ENCODE measurements at places on chromosomes 1 and 21.
A peak's percentile ranks its signal among the peaks of the same experiment; 100 is the strongest.

GRCh38 chr1:153533689-153534201, 2.0 kb downstream of the S100A6 start:
- peak; percentile 78 for DNase-seq

DNA sequence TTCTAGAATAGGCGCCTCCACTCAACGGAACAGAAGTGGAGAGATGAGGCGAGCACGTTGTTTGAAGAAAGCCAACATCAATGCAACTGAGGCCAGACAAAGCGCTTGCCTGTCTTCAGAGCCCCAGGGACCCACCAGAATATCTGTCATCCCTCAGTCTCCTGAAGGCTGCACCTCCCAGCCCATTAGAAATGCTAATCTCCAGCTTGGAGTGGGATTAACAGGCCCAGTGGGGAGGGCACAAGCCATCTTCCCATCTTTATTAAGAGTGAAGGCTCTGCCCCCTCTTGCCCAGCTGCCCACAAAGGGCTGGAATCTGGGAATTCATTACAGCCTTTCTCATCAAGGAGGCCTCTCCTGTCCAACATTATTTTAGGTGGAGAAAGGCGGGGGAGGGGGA, 16.8 kb upstream of the CNTN2 start:
- no peak for DNase-seq

DNA sequence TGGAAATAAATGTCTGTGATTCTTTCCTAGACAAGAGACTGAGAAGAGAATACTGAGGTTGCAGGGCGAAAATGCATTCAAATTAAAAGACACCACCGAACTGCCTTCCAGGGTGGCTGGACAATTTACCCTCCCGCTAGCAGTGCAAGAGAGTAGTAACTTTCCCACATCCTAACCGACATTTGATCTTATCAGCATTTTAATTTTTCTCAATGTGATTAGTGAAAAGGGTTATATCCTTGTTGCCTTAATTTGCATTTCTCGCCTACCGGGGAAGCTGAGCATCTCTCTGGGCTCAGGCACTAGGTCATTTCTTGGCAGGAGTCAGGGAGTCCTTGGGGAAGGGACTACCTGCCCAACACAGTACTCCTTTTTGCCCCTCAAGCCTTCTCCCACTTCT, 2.8 kb downstream of the TNFRSF8 start:
- no peak for DNase-seq

DNA sequence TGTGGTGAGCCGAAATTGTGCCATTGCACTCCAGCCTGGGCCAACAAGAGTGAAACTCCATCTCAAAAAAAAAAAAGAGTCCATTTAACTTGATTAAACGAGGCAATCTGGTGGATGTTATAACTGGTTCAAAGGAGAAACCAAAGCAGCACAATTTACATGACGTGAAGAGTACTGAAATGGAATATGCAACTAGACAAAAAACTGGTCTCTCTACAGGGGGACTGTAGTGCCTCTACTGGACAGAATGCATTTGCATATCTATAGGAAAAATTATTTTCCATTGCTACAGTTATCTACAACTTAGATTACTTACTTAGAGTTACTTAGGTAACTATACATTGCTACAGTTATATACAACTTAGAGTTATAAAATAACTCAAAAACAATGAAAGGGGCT, 2.7 kb upstream of the CAPN2 start:
- DNase-seq: peak; percentile 19

GRCh38 chr1:55318116-55318817, 103.1 kb upstream of the USP24 start:
- DNase-seq: no peak

DNA sequence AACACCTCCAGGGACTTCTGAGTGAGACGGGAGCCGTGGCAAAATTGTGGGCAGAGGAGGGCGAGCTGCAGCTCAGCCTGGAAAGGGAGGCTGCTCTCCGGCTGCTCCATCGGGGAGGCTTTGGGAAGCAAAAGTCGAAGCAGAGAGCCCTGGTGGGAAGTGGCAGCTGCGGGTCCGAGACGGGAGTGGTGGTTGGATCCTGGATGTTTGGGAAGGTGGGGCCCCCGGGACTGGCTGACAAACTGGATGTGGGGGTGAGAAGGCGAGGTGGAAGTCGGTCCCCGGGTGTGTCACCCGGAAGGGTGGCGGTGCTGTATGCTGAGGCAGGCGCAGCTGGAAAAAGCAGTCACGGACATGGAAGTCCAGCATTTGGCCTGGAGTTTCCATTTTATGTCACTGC, 52.1 kb downstream of the KCNAB2 start:
- DNase-seq: no peak

DNA sequence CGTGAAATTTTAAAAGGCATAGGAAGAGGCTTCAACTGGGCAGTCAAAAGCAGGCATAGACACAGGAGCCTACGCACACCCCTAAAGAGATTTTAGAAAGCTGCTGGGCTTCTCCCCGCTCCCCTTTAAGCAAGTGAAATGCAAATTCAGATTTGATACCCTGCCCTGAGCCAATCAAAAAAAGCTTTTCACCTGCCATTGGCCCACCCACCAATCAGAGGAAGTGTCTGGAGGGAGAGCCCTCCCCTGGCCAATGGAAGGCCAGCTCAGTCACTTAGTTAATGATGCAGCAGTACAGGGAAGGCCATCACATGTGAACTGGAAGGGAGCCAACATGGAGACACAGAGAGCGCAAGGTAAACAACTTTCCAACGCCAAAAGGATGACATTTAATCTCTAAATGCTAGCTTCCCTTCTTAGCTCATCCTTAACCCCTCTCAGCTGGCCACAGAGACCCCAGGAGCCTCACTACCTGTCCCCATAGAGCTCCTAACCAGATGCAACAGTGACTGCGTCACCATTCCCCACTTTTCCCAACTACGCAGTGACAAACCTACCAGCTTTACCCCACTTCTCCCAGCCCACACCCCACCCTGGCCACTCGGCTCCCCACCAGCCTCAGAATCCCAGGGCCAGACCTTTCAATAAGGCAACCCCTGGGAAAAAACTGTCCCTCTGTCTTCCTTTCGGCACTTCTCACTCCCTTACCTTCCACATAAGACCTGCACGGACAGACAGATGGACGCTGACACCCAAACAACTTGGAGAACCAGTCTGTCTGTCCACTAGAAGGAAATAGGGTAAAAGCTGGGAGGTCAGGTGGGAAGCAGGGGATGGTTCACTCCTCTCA, 71.0 kb downstream of the CD46 start:
- no peak for DNase-seq

DNA sequence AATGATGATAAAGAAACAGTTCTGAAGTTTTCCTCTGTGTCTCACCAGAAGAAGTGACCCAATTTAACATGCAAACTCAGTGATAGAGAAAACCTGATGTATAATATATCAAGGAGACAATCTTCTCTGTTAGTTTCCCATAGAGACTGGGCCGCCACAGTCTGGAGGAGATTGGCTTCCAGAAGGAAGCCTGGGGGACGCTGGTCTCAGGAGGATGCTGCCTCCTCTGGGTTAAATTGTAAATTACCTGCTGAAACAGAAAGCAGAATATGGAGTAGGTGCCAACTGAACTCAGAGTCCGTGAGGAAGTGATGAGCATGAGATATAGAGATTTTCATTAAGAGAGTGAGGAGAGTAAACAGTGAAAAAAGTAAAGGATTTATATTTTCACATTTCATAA, 15.8 kb downstream of the OR14I1 start:
- no peak for DNase-seq

- no peak for DNase-seq
Observed at GRCh38 chr1:200282497-200283122, 127.2 kb downstream of the ZNF281 start.

GRCh38 chr1:6141592-6141991, 38.5 kb downstream of the CHD5 start:
- DNase-seq: no peak

DNA sequence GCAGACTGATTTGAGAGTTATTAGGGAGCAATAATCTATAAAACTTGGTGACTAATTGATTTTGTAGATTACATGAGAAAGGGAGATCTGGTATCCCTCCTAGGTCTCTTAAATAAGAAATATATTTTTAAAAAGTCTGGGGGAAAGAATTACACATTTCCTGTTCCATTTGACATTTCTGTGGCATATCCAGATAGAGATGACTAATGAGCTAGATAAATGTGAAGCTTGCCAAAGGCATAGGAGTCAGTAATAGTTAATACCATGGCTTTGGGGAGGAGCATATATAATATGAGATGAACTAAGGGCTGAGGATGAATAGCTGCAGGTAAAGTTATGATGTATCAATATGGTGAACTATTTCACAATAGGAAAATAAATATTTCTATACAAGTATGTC, 663.7 kb downstream of the PTPRC start:
- DNase-seq: no peak

- no peak for DNase-seq
Observed at GRCh38 chr1:184524248-184524647, 137.4 kb downstream of the C1orf21 start.

- no peak for DNase-seq
Observed at GRCh38 chr1:233337505-233337904, 10.0 kb downstream of the MAP3K21 start.

- DNase-seq: no peak
Observed at GRCh38 chr1:203671521-203672278, 45.1 kb downstream of the ATP2B4 start.

GRCh38 chr1:6043561-6043960, 2.1 kb upstream of the KCNAB2 start:
- no peak for DNase-seq
